ENCODE measurements at places on chromosomes 4 and X. TPM values are rescaled to one million over a fixed set of nuclear protein-coding genes. Genes with fewer than 3 reads are reported as not detected.

DNA sequence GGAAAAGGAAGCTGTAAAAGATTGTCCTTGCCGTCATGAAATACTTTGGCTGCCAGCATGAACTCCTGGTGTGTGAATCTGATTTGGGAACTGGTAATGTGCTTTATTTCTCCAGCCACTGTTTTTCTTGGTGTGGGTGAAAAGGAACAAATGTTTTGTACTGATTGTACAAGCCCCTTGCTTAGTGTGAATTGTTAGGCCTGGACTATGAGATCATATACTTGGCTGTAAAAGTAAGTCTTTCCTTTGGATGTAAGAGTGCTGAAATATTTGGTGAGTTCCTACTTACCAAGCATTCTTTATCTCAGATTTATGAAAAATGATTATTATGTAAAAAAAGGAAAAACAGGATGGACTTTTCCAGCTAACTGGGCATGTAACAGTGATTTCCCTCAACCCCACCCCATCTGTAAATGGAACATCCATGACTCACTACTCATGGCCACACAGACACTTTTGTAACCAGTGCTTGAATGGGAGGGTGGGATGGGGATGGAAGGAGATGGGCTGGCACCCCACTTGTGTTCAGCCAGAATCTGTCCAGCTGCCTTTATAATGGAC is 6.3 kb downstream of the FNIP2 start:
- H3K36me3 ChIP-seq = no peaks in the 10 kb centered on the region
- H3K27me3 ChIP-seq = no peaks in the 10 kb centered on the region
- H3K27ac ChIP-seq = peak overlapping the region; percentile 76
- no peak overlapping the region for H3K4me3 ChIP-seq
- peaks cover 41% of the 10 kb centered on the region for H3K4me1 ChIP-seq

TMEM144 gene
- 58.9 TPM for total RNA-seq

DNA sequence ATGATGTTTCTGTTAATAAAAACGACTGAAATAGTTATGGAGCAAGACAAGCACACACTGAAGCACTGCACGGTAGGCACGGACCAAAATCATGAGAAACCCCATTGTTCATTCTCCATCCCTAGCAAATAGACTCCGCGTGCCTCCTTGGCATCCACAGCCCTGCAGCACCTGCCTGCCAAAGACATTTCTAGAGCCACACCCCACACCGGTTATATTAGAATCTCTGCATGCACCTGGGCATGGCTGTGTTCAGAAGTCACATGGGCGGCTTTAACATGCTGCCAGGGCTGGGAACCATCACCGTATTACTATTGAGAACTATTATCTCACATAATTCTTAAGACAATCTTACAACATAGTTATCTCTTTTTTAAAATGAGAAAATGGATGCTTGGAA is 5.9 kb downstream of the PDLIM3 start:
- H3K27ac ChIP-seq = no peak overlapping the region
- no peaks in the 10 kb centered on the region for H3K4me1 ChIP-seq
- peaks cover 8% of the 10 kb centered on the region for H3K27me3 ChIP-seq
- no peak overlapping the region for H3K4me3 ChIP-seq

GRCh38 chr4:24764345-24764744 is 31.0 kb upstream of the SOD3 start:
- H3K4me3 ChIP-seq = no peak overlapping the region
- no peaks in the 10 kb centered on the region for H3K4me1 ChIP-seq
- no peaks in the 10 kb centered on the region for H3K36me3 ChIP-seq

AFM gene
- total RNA-seq = 70.0 TPM

GRCh38 chrX:133294126-133294525 is 76.0 kb upstream of the TFDP3 start:
- H3K27ac ChIP-seq = no peak overlapping the region
- no peaks in the 10 kb centered on the region for H3K27me3 ChIP-seq
- H3K36me3 ChIP-seq = no peaks in the 10 kb centered on the region
- no peak for DNase-seq
- no peaks in the 10 kb centered on the region for H3K4me1 ChIP-seq
- no peak overlapping the region for H3K4me3 ChIP-seq

- H3K4me3 ChIP-seq = peak overlapping the region; percentile 60
- DNase-seq = peak; percentile 78
- H3K27ac ChIP-seq = peak overlapping the region; percentile 99
- no peaks in the 10 kb centered on the region for H3K27me3 ChIP-seq
- H3K36me3 ChIP-seq = no peaks in the 10 kb centered on the region
Measured at GRCh38 chr4:173333658-173334084, 487 bp downstream of the HMGB2 start.

DKK2 gene
- total RNA-seq = 23.4 TPM

- H3K27me3 ChIP-seq = no peaks in the 10 kb centered on the region
- H3K36me3 ChIP-seq = no peaks in the 10 kb centered on the region
- DNase-seq = no peak
- no peaks in the 10 kb centered on the region for H3K4me1 ChIP-seq
Measured at GRCh38 chr4:17027495-17027894, 129.1 kb upstream of the LDB2 start.

- no peaks in the 10 kb centered on the region for H3K27me3 ChIP-seq
- H3K36me3 ChIP-seq = no peaks in the 10 kb centered on the region
- H3K4me1 ChIP-seq = no peaks in the 10 kb centered on the region
Measured at GRCh38 chr4:83043801-83044407, 8.9 kb downstream of the COPS4 start.

All from hepatocyte (in vitro differentiated cells).